ENCODE measurements at places on chromosomes 2 and 18.

DNA sequence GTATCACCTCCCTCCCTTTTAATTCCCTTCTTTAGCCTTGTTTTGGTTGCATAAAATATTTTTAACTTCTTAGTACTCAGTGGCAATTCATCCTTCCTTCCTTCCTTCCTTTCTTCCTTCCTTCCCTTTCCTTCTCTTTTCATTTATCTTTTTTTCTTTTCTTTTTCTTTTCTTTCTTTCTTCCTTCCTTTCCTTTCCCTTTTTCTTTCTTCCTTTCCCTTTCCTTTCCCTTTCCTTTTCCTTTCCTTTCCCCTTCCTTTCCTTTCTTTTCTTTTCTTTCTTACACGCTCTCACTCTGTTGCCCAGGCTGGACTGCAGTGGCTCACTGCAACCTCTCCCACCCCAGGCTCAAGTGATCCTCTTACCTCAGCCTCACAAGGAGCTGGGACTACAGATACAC lies 160.2 kb downstream of the GREB1L start:
- DNase-seq: no peak

GRCh38 chr2:79552653-79553052 lies 39.8 kb downstream of the CTNNA2 start:
- no peak for DNase-seq

- DNase-seq: no peak
Measured at GRCh38 chr2:150742094-150742493, 254.6 kb upstream of the RND3 start.

DNA sequence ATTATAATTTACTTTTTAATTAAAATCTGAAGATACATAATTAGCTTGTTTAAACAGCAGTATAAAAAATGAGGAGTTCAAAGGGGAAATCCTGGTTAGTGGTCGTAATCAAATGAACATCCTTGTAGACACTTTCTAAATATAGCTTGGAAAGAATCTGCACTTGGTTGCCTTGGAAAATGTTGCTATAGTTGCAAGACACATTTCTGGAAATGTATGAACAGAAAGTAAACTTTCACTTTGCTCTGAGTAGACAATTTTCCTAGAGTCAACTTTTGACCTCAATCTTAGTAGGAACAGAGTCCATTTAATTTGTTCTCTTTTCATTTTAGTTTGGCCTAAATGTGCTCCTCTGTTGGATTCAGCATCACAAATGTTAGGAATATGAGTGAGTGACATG lies 38.3 kb downstream of the GCA start:
- DNase-seq: no peak

- DNase-seq: no peak
Measured at GRCh38 chr2:241372361-241372992, 16.4 kb downstream of the FARP2 start.

DNA sequence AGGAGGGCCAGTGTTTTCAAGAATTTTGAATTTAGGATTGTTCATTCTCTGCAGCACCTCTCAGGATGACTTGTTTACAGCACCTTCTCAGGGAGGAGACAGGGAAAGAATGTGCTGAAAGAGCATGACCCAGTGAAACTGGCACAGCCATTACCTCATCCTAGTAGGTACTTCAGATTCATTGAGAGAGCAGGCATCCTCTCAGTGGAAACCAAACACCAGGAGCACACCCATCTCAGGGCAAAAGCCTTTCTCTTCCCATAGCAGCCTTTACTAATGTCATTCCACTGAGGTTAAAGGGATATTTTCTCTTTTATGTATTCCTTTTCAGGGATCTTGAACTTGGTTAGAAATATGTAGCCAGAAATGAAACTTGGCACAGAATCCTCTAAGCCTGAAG lies 2.6 kb downstream of the MAP2 start:
- DNase-seq: no peak

DNA sequence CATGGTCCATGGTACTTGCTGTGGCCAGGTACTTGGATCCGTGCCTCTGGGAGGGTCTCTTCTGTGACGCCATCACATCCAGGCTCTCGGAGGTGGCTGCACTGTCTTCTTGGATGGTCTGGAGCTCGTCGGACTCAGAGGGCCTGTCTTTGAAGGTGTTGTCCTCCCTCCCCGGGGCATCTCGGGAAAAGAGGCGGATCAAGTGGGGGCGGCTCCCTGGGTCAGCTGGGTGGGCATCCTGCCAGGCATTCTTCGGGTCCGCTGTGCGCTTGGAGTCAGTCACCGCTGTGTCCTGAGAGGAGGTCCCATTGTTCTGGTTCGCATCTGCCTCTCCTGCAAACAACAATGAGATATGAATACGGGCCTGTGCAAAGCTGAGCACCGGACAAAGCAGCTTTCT lies 115.6 kb downstream of the MBP start:
- no peak for DNase-seq

GRCh38 chr2:219844401-219845091 lies 217.1 kb downstream of the SLC4A3 start:
- DNase-seq: no peak

DNA sequence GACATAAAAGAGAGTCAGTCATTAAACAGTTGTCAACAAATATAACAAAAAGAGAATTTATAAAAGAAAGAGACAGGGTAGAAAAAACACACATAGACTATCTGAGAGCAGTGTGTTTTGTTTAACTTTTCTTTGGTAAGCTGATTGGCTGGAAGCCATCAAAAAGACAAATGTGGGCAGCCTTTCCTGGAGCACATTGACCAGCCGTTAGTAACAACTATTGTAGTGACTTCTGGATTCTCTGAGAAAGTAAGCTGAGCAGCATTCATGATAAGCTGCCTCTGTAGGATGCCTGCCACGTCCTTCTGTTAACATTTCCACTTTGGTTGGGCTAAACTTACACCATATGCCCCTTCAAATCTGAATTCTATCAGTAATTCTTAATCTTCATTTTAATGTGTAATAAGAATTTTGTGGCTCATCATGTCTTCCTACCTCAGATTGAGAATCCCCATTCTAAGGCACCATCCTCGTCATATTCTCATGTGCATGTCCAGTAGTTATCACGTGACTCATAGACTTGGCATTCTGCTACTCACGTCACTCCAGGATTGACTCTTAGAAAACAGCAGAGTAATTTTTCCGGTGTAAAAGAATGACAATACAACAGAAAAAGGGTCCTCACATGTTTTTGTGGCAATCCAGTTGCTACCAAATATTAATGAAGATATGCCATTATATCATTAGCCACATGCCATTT lies 43.4 kb upstream of the DNAJC10 start:
- DNase-seq: no peak

GRCh38 chr2:232296776-232297525 lies 81.6 kb upstream of the ALPP start:
- DNase-seq: no peak

DNA sequence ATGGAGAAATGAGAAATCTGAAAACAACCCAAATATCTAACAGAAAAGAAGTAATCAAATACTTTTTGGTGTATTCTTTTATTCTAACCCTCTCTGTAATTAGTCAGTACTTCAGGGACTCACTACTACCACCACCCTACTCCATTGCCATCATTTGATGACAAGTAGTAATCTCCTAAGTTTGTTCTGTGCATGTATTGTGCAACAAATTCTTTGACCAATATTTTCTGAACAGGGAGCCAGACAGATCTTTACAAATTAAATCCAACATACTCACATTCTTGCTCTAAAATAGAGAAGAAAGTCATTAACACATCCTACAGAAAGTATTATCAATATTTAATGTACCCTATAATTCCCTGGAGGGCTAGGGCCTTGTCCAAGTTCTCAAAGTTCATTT lies 1416.4 kb downstream of the DSC3 start:
- DNase-seq: no peak

DNA sequence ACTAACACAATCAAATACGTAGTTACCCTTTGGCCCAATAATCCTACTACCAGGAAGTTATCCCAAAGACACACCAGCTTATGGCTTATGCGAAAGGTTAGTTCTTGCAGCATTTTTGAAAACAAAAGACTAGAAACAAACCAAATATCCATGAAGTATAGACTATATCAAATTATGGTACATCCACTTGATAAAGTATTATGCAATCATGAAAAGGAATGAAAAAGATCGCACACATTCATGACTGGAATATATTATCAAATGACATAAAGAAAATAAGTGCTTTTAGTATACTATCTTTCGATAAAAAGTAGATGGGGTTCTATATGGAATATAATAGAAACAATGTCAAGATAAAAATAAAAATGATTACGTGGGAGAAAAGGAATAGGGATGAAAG lies 78.2 kb downstream of the COBLL1 start:
- no peak for DNase-seq

DNA sequence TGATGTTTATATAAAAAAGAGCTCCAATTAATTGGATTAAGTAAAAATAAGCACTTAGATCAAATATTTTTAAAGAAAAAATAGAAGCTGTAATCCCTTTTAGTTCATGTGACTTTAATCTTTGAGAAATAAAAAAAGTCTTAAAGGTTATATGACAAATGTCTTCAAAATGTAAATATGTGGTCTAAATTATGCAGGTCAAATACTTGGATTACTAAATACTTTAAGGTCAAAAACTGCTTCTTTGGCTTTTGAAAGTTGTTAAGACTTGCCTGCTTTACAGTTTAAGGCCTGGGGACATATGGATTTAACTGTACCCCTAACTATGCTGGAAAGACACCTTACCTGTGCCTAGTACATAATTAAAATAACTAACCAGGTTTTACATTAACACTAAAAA lies 15.5 kb upstream of the PDK1 start:
- no peak for DNase-seq

GRCh38 chr2:160221391-160222276 lies 21.6 kb upstream of the ITGB6 start:
- no peak for DNase-seq

DNA sequence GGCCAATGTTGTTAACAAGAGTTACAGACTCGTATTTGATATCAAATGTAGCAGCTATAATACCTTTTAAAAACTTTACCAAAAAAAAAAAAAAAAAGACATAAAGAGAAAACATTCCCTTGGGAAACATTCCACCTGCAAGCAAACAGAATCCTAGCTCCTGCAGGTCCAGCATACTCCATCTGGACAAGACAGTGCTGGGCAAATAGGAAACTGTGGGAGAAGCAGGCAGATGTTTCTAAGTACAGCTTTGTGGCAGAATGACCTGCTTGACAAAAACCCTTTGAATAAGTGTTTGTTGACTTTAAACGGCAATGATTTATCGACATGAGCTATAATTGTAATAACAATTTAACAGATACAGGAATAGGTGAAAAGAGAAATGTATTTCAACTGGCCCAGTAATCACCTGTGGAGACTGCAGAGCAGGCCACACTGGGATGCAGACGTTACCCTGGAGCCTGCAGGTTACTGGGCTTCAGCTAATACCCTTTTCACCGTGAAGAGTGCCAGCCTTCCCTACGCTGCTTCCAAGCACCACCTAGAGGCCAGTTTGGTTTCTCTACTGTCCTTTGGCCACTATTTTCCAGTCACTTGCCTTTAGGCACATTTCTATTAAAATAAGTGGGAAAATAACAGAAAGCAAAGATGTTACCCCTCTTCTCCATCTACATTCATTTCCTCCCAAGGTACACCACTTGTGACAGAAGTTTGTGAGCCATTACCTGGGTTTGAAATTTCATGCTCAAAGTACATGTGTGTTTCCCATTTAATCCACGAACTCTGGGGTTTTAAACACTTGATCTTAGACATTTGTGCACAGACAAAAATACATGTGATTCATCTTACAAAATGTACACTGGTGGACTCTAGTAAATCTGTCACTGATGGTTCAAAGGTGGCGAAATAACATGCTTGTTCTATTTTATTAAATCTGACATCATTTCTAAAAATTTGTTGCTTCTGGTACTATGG lies 96.9 kb upstream of the ZNF397 start:
- DNase-seq: no peak

DNA sequence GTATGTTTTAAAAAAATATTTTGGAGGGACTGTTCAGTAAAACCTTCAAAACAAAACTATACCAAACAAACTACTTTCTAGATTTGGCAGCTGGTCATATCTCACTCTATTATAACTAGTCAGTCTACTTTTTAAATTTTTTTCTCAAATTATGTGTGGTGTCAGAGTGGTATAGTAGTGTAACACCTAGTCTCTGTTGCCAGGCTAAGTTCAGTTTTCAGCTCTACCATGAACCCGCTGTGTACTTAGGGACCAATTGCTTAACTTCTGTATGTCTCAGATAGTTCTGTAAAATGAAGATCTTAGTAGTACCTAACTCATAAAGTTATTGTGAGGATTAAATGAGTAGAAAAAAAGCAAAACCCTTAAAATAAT lies 54.3 kb downstream of the GPD2 start:
- DNase-seq: no peak

DNA sequence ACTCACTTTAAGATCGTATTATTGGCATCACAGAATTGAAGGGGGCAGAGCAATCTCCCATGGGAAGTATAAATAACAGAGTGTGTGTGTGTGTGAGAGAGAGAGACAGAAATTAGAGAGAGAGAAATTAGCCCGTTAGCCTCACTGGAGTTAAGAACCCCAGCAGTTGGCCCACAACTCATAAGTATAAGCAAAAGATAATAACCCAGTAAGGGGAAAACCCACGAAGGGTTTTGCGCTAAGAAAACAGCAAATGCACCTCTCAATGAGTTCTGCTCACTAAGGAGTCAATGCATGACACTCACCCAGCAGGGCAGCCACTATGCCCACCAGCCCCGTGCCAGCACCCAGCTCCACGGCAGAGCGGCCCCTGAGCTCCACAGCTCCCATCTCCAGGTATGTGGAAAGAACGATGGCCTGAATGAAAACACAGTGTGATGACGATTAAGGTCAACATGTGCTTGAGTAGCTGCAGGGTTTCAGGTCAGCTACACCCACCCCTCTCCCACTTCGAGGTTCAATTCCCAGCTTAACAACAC lies 3.6 kb downstream of the METTL21A start:
- DNase-seq: no peak

GRCh38 chr2:68352651-68353391 lies 12.3 kb upstream of the PLEK start:
- no peak for DNase-seq

GRCh38 chr2:156986339-156986988 lies 271.0 kb upstream of the GALNT5 start:
- no peak for DNase-seq

- DNase-seq: no peak
Measured at GRCh38 chr2:59888015-59888414, 665.4 kb downstream of the BCL11A start.

- DNase-seq: peak; percentile 59
Measured at GRCh38 chr2:85886590-85886989, 2.2 kb downstream of the ST3GAL5 start.

DNA sequence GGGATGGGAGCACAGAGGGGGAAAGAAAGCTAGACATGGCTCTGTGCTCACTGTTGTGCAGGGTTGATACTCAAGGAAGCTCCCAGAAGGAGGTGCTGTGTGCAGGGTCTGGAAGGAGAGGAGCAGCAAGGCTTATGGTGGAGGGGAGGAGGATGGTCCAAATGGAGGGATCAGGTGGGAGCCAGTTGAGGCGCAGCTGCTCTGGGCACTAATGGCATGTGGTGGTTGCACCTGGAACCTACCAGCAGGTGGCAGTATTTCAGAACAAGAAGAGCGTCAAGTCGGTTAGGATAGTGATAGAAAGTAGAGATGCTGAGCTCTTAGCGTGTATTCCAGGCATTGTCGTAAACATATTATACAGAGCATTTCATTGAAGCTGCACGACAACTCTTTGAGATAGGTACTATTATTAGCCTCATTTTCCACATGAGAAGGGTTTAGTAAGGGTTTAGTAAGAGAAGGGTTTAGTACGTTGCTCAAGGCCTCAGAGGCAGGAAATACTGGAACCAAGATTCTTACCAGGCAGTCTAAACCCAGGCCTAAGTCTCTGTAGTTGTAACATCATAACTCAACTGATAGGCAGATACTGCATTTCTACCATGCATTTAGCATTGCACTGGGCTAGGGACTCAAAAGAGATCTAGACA lies 223.7 kb downstream of the CYP26B1 start:
- peak; percentile 16 for DNase-seq

GRCh38 chr2:161217597-161218185 lies 57.5 kb downstream of the TANK start:
- no peak for DNase-seq

Measured in stimulated activated CD4-positive, alpha-beta T cell treated with anti-CD3 and anti-CD28 coated beads, TNF-alpha, amount 100 ng/mL, for 48 hours (primary cell).